ENCODE measurements at places on chromosomes 6 and 20.

DNA sequence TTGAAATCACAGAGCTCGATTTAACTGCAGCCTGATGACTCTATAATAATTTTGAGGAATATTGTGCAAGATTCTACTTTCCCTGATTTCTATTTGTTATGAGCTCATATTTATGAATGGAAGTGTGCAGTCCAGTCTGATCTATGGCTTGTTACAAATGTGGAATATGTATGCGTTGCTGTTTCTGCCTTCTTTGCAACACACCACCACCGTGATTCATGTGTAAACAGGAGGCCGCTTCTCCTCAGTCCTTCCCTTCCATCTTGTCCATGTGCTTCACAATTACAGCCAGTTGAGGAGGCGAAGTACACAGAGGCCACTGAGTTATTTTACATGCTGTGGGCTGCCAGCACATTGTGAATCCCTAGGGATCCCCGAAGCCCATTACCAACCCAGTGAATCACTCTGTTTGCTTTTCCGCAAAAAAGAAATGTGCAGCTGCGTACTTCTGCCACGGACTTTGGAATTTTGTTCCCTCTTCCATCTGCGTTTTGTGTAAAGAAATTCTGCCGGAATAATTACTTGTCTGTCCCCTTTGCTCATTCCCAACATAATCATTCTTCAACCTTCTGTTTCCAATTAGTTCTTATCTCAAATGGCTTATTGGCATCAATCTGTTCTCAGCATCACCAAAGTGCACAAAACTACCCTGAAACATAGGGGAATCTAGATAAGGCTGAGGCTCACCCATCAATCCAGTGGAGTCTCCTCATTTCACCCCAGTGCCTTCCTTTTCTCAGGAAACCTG lies 551.6 kb upstream of the CITED2 start:
- DNase-seq: no peak

DNA sequence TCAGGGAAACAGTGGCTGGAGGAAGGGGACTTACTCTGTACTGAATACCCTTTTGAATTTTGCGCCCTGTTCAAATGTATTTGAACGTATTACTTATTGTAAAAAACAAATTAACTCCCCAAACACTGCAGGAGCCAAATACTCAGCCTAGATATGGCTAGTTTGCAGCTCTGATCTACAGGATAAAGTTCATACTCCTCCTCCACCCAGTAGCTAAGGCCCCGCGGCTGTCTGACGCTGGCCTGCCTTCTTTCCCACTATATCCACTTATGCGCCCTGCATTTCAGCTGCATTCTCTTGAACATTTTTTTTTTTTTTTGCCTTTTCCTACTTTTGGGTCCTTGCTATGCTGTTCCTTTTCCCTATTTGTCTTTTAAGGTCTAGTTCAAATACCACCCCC lies 6.5 kb downstream of the GSS start:
- DNase-seq: no peak

DNA sequence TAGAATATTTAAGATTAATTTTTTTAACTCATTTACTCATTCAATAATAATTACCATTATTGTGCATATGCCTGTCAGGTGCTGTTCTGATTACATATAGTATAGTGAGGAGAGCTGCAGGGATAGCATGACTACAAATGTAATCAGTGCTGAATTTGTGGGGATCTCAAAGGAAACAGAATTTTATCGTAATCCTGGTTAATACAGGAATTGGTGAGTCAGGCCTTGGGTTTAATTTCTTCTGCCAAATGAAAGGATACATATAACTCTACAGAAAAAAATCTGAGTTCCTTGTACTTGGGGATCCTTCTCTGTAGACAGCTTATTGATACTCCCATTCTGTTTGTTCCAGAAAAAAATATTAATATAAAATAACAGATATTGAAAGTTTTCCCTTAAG lies 297.2 kb downstream of the GJA1 start:
- no peak for DNase-seq

DNA sequence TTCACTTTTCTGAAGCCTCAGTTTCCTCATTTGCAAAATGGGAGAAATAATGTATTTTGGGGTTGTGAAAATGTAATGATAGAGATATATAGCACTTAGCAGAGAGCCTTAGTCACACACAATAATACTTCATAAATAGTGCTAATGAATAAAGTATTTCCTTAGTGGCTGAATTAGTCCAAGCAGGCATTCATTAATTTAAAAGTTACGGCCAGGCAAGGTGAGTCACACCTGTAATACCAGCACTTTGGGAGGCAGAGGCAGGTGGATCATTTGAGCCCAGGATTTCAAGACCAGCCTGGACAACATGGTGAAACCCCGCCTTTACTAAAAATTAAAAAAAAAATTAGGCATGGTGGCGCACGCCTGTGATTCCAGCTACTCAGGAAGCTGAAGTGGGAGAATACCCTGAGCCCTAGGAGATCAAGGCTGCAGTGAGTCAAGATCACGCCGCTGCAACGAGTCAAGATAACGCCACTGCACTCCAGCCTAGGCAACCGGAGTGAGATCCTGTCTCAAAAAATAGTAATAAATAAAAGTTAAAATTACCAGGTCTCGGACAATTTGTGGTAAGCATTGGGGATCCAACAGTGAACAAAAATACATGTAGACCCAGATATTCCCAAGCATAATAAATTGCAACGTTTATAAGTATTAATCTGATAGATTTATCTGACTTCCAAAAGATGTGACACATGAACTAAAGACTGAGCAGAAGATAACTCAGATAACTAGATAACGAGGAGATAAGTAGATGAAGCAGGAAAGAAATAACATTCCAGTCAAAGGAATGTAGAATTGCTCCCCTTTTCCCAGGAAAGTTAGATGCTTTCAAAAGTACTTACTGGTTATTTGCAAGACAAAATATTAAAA lies 2.1 kb upstream of the IBTK start:
- no peak for DNase-seq

- no peak for DNase-seq
Observed at GRCh38 chr6:112005013-112005371, 48.9 kb upstream of the CCN6 start.

DNA sequence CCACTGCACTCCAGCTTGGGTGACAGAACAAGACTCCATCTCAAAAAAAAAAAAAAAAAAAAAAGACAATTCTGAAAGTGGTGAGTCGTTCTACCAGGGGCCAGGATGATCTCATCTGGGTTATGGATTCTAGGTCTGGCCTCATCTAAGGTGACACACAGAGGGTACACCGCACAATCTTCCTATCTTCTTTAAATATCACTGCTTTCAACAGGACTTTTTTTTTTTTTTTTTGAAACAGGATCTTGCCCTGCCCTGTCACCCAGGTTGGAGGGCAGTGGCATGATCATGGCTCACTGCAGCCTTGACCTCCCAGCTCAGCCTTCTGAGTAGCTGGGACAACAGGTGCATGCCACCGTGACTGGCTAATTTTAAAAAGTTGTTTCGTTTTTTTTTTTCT lies 67.7 kb downstream of the SLC16A10 start:
- DNase-seq: no peak

DNA sequence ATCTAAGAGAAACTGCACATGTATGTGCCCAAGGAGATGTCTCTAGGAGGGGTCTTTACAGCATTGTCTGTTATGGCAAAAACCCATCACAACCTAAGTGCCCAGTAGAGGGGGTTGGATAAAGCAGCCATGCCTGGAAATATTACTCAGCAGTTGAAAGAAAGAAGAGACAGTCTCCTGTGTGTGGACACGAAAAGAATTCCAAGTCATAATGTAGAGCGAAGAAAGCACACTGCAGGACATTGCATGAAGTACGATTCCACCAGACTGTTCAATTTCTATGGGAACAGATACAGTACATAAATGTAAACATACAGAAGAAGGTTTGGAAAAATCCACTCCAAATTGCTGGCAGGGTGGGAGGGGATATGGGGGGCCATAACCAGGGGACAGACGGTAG lies 7.3 kb upstream of the TGM2 start:
- no peak for DNase-seq

DNA sequence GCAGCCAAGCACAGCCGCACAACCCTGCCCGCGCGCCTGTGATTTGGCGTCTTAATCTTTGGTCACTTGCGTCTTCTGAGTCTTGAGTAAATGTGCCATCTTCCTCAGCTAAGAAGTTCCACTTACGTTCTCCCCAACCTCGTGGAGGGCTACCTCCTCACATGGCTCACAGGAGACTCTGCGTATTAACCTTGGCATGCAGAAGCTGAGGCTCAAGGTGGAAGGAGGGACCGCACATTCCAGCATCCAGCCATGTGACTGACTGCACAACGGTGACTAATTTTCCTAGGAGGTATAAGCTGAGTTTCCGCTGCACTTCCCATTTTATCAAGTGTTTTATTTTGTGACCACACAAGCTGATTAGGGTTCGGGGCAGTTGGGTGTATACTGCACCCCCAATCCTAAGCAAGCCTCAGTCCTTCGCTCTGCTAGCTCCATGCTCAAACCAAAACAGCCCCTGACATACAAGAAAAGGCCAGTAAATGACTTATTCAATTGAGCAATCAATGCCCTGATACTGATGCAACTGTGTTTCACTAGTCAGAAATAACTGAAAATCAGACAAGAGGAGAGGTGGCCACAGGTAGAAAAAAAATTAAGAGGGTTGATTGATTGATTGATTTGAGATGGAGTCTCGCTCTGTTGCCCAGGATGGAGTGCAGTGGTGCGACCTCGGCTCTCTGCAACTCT lies 7.0 kb downstream of the BEND3 start:
- no peak for DNase-seq

DNA sequence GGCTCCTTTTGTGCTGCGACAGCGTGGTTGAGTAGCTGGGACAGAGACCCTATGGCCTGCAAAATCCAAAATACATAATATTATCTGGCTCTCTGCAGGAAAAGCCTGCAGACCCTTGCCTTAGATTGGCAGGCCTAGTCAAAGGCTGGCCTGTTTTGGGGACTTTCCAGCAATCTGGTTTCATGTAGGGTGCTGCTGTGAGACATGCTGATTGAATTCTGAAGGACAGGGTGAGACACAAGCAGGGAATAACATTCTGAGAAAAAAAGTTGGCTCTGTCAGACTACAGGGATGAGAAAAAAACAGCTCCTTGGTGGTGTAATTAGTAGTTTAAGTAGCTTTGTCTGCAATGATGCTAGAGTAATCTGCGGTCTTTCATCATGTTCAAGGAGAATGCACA lies 402.7 kb upstream of the AGPAT4 start:
- DNase-seq: no peak

DNA sequence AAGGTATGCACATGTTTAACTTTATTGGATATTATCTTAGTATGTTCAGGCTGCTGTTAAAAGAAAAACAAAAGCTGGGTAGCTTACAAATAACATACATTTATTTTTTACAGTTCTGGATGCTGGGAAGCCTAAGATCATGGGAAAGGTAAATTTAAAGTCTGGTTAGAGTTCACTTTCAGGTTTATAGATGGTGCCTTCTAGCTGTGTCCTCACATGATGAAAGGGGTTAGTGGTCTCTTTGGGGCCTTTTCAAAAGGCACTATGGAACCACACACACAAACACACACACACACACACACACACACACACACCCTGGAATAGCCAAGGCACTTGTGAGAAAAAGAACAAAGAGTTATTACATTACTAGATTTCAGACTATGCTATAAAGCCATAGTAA lies 805.8 kb upstream of the GJE1 start:
- no peak for DNase-seq

- no peak for DNase-seq
Observed at GRCh38 chr6:156164701-156165452, 612.3 kb upstream of the ARID1B start.

DNA sequence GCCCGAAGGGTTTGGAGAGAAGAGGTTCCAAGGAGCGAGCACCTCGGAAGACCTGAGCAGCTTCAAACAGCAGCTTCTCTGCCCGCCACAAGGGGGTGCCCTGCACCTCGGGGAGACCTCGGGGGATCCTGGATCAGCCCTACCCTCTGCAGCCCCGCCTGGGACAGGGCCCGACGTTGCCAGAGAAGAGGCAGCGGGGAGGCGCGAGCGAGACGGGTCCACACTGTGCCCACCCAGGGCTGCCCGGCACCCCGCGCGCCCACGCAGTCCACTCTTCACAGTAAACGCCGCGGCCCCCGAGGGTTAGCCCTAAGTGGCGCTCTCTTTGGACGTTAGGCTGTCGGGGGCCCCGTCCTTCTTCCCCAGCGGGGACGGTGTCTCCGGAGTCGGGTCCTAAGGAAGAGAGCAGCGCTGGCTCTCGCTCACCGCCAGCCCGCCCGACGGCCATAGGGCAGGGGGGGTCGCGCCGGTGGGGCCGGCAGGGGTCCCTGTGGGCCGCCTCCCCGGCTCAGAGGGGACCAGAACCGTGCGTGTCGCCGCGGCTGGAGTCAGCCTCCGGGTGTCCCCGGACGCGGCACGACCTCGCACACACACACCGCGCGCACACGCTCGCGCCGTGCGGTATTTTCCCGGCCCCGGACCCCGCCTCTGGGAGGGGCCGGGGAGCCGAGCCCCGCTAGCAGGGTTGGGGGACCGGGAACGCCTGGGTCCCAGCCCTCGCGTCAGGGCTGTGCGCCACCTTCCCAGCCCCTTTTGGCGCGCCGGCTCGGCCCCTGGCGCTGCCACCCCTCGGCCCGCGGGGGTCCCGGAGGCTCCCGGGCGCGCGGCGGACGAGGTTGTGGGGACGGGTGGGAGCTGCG lies 929 bp downstream of the CDH22 start:
- DNase-seq: no peak

GRCh38 chr20:48165401-48165685 lies 380.1 kb upstream of the SULF2 start:
- no peak for DNase-seq

GRCh38 chr6:76885861-76886301 lies 577.4 kb downstream of the HTR1B start:
- DNase-seq: no peak

- no peak for DNase-seq
Observed at GRCh38 chr6:144415014-144415413, 129.9 kb downstream of the UTRN start.

GRCh38 chr6:164042212-164042611 lies 627.7 kb downstream of the QKI start:
- DNase-seq: no peak

DNA sequence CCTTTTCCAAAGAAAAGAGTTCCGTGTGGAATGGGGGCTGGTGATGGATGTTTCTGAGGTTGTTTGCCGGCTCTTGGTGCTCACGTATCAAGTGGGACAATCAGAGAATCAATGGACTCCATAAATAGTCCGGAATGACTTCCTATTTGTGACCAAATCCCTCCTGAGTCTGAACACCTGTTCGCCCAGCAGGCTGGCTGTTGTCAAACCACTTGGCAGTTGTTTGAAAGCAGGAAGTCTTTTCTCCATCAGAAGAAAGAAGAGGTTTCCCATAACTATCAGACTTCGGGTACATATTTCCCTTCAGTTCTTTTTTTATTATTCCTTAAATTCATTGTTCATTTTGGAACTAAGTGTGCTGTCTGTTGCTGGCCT lies 154.7 kb upstream of the RIN2 start:
- no peak for DNase-seq

Measured in esophagus squamous epithelium (tissue), 5 donors.